Karpas-422 (cell line): ENCODE measurements at places on chromosomes 5 and 9. TPM values are rescaled to one million over a fixed set of nuclear protein-coding genes. Genes with fewer than 3 reads are reported as not detected.
A peak's percentile ranks its signal among the peaks of the same experiment; 100 is the strongest.

GRCh38 chr9:86801246-86801645, 146.1 kb downstream of the GAS1 start:
- no peak for DNase-seq

DNA sequence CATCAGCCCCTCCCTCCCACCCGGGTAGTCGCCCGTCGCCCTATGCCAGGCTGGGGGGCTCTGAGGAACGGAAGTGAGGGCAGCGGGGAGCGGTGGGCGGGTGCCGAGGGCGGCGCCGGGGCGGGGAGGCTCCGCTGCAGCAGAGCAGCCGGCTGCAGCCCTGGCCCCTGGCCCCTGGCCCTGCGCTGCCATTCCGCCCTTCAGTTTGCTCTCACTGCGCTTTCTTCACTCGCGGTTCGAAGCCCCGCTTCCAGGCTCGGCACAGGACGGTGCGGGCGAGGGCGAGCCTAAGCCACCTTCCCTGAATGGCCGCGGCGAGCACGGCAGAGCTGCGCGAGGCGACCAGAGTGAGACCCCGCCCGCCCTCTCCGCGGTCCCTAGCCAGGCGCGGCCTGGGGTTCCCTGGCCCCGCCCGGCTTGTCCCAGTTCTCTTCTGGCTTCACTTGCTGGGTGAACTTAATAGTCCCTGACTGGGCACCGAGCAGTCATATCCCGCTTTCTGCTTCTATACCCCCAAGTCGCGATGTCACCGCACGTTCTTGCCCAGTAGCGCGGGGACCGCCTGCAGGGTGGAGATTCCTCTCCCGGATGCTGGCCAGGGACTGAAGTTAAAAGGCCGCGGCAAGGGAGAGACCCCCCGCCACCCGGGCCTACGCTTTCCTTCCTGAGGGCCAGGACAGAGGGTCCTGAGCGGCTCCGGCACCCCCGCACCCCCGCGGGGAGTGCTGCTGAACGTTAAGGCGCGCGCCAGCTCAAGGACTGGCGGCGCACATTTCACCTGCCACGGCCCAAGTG, 623 bp upstream of the TRIM36 start:
- DNase-seq, result peak; percentile 54

GRCh38 chr9:94110821-94111252, 26.6 kb downstream of the PTPDC1 start:
- no peak for DNase-seq

DNA sequence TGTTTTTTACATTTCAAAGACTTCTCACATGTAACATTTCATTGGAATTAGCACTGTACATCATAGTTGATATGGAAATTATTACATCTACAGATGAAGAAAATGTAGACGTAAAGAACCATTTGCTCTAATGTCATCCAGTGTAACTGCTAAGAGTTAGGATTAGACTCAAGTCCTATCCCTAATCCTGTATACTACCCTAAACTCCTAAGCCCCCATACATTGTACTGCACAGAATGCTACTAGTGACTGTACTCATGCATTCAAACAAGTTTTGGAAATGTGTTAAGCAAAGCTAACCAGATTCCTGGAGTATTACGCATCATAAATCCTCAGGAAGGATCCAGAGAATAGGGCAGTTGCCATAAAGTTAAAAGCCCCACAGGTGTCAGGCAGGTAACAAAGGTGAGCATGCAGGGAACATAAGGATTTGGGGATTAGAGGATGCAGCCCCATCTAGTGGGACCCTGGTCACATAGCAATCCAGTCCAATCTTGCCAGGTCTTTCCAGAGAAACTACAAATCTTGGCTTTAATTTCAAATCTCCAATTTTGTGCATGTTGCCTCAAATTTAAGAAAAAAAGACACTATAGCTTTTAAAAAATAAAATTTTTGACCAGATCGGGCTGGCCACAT, 32.0 kb downstream of the HAVCR1 start:
- peak; percentile 48 for DNase-seq

GRCh38 chr9:76223749-76224340, 170.4 kb downstream of the RFK start:
- DNase-seq, result no peak

- no peak for DNase-seq
Observed at GRCh38 chr9:127570533-127571111, 41.5 kb upstream of the STXBP1 start.

GRCh38 chr9:21607576-21607975, 125.5 kb upstream of the IFNE start:
- DNase-seq, result no peak

- DNase-seq, result no peak
Observed at GRCh38 chr9:115976781-115977180, 176.8 kb upstream of the PAPPA start.

- no peak for DNase-seq
Observed at GRCh38 chr9:95528908-95529502, 12.2 kb upstream of the PTCH1 start.

DNA sequence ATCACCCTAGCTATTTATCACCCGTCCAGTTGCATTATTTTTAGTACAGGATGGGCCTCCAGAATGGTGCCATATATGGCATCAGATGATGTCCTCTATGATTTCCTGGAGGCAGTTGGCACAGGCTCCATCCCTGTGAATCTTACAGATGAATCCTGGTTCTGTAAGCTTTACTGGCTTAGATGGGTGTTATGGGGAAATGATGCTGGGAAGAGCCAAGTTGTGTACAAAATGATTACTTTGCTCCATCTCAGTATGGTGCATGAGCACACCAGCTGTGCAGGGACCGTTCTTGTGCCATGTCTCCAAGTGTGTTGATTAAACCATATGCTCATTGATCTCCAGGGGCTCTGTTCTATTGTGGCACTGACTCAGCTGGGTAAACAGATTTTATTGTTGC, 755.7 kb downstream of the TLR4 start:
- DNase-seq, result no peak

DNA sequence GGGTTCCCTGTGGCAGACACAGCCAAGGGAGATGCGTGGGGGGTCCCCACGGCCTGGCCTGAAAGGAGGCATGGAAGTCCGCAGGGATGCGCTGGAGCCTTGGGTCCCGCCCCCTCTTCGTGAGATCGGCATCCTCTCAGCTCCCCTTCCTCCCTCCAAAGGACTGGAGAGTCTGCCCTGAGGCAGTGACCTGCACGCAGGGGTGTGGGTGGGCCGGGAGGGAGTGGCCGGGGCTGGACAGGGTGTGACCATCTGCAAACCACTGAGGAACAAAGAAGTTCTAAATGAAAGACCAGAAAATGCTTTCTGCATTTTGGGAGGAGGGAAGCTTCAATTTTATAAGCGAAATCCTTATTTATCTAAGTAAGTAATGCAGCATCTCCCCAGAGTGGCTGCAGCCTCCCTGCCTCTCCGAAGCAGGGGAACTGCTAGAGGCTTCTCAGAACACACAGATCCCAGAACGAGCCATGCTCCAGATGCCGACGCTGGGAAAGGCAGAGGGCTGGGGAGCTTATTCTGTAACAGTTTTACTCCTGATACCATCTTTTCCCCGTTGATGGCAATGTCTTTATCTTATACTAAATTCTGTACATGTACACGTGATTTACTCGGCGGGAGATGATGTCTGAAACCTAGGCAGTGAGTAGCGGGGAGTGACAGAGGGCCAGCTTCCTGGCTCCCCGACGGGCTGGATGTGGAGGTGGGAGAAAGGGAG, 221.7 kb downstream of the FANCC start:
- DNase-seq, result no peak

- DNase-seq, result no peak
Observed at GRCh38 chr5:377326-377981, 55.9 kb downstream of the AHRR start.

- peak; percentile 73 for DNase-seq
Observed at GRCh38 chr5:42767491-42768105, 11.0 kb downstream of the CCDC152 start.

DNA sequence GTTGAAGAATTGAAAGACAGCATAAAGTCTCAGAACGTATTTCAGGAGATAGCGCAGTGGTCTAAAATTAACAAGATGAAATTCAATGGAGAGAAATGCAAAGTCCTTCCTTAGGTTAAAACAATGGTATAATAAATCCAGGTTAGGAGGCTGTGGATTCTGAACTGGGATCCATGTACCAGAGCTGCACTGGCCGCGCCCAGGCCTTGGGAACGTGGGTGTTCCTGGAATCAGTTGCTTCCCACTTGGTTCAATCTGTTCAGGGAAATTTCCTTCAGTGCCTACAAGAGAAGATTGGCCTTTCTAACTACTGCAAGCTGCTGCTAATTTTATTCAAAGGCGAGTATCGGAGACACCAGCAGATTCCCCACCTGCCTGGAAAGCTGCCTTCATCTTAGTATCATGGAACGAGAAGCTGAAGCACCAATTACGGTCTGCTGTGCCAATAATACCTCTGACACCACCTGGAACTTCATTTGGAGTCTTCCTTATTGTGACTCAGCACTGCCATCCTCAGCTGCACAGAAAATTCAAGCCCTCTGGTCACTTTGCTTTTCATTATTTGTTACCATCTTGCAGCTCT, 14.3 kb upstream of the CTNND2 start:
- no peak for DNase-seq

GRCh38 chr9:93045521-93045920, 13.0 kb upstream of the SUSD3 start:
- DNase-seq, result no peak

DNA sequence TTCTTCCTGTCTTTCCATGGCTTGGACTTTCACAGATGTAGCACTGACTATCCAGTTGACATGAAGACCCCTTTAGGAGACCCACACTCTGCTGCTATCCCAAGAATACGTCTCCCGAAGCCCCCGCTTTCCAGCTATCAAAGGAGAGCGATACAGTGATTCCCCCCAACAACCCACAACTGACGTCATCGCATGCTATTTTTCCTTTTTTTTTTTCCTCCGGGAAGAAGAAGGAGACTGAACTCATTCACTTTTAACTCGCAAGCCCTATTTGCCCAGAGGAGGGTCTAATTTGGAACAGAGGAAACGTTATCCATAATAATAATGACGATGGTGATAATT, 2.1 kb downstream of the PAPPA start:
- DNase-seq, result no peak

GRCh38 chr5:170315154-170315553, 17.6 kb upstream of the LCP2 start:
- no peak for DNase-seq

The PDE6A gene
- not detected in 2 replicates for total RNA-seq

The SCGB3A1 gene
- total RNA-seq, result not detected in 2 replicates

The NPR3 gene
- 0.11 and 1.2 TPM in 2 replicates for total RNA-seq

The LOX gene
- not detected in 2 replicates for total RNA-seq

The CDO1 gene
- not detected in 2 replicates for total RNA-seq

The BRD3OS gene
- 41.0 and 49.5 TPM in 2 replicates for total RNA-seq
